ENCODE measurements at places on chromosomes 1 and 21. TPM values are rescaled to one million over a fixed set of nuclear protein-coding genes. Genes with fewer than 3 reads are reported as not detected.

- no peak for DNase-seq
These were observed 351.3 kb upstream of the SGIP1 start for GRCh38 chr1:66182551-66183178.

C1orf185 gene
- total RNA-seq = not detected

DNA sequence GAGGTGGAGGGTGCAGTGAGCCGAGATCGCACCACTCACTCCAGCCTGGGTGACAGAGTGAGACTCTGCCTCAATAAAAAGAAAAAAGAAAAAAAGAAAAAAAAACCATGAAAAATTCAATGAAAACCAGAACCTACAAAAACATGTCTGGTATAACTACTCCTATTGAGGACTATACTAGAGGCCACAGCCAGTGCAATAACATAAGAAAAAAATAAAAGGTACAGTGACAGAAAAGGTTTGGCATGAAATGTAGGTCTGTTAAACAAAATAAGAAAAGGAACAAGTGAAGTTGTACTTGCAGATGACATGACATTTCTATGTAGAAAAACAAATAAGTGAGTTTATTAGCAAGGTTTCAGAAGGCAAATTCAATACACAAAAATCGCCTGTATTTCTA is 8.2 kb downstream of the NADK start:
- no peak for DNase-seq

DNA sequence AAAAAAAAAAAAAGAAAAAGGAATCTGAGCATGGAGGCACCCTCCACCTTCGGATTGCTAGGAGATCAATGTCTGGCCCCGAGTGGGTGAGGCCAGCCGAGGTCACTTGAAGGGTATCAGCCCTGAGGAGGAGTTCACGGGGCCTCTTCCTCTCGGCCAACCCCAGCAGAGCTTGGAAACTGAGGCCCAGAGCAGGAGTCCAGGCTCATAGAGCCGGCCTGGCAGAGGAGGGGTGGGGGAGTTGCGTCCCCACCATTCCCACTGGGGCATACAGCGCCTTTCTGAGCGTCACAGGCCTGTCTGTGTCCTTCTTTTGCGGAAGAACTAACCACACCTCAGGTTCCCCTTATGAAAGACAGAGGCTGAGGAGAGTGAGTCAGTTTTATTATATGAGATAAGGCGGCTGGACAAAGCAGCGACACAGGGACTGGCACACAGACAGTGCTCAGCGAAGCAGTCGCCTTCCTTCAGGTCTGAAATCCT is 17.1 kb upstream of the EPHA2 start:
- DNase-seq = no peak

LCE1D gene
- total RNA-seq = not detected

FAM72D gene
- total RNA-seq = 0.37 TPM

DNA sequence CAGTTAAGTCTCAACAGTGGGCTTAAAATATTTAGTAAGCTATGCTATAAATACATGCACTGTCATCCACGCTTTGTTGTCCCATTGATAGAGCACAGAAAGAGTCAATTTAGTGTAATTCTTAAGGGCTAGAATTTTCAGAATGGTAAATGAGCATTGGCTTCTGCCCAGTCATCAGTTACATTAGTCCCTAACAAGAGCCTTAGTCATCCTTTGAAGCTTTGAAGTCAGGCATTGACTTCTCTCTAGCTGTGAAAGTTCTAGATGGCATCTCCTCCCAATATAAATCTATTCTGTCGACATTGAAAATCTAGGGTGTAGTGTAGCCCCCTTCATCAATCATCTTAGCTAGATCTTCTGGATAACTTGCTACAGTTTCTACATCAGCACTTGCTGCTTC is 12.0 kb upstream of the LPGAT1 start:
- no peak for DNase-seq

C1orf53 gene
- 6.7 TPM for total RNA-seq

CYYR1 gene
- total RNA-seq = 16.1 TPM

DNA sequence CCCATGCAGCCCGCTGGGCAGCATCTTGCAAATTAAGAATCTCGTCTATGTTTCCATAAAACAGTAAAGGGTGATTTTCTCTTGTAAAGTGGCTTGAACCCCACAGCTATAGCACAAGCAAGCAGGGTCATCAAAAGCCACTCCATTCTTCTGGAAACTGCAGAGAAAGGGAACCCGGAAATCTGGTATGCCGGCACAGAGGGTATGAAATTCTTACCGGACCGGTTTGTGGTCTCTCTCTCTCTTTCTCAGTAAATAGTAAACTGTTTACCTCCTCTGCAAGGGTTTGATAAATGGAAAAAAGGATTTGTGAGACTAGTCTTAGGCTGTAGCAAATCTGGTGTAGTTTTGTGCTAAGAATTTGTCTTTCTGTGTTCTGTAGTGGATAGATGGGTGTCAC is 2.7 kb upstream of the ADSS2 start:
- DNase-seq = no peak

KRTAP19-1 gene
- not detected for total RNA-seq

SMYD3 gene
- total RNA-seq = 26.3 TPM

- no peak for DNase-seq
These were observed 130.1 kb downstream of the HMCN1 start for GRCh38 chr1:185864331-185864730.

- DNase-seq = no peak
These were observed 14.3 kb downstream of the XPR1 start for GRCh38 chr1:180646093-180646492.

- DNase-seq = no peak
These were observed 18.7 kb upstream of the CLDN8 start for GRCh38 chr21:30234643-30235042.

DNA sequence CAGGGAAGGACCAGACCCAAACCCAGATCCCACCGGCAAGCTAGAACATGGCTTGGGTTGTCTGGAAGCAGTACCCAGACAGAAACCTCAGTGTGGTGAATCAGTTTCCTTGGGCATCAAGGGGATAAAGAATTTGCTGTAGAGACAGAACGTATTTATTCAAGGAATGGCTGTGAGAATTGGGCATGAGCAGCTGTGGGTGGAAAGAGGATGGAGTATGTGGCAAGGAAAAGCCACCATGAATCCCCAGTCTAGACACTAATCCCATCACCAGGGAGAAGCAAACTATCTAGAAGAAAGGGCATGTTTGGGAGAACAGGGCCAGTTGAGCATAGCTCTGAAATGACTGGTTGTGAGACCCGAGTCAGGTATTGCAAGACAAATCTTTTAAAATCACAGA is 109.2 kb downstream of the TOMM20 start:
- DNase-seq = no peak

- no peak for DNase-seq
These were observed 697 bp downstream of the PRDM16 start for GRCh38 chr1:3069491-3070308.

FOXO6 gene
- not detected for total RNA-seq

DNA sequence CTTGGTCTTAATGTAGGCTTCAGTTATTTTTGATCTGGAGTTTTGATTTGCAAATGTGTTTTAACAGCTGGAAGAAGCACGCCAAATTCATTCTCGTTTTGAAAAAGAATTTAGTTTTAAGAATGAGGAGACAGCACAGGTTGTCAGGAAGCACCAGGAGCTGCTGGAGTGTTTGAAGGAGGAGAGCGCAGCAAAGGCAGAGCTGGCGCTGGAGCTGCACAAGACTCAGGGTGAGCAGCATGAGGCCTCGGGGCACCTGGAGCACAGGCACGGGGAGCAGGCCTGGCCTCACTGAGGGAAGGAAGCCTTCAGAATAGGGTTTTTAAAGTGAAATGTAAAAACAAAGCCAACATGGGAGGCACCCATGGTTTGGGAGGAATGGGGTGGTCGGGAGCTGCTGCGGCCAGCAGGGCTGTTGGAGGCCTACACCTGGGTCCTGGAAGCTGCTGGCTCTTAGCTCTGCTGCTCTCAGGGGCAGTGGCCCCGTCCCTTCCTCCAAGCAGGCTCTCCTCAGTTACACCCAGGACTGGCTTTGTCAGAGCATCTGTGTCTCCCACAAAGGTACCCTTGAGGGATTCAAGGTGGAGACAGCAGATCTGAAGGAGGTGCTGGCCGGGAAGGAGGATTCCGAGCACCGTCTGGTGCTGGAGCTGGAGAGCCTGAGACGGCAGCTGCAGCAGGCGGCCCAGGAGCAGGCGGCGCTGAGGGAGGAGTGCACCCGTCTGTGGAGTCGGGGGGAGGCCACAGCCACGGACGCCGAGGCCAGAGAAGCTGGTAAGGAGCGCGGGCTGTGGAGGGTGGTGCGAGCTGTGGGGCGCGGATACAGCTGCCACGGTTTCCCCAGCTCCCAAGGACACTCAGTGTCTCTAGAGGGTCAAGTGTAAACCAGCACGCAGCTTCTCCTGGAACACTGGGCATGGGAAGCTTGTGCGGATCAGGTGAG is 66.9 kb downstream of the PCNT start:
- DNase-seq = no peak

Data from omental fat pad (tissue), 4 donors.